CD4-positive, alpha-beta T cell treated with Interleukin-2 at 100 ng/mL for 4 hours (primary cell): ENCODE measurements at places on chromosomes 12 and 14.

- DNase-seq = no peak
These were observed 9.7 kb downstream of the CEP170B start for GRCh38 chr14:104874571-104875411.

- DNase-seq = no peak
These were observed 731.9 kb downstream of the NRXN3 start for GRCh38 chr14:78902010-78902623.

DNA sequence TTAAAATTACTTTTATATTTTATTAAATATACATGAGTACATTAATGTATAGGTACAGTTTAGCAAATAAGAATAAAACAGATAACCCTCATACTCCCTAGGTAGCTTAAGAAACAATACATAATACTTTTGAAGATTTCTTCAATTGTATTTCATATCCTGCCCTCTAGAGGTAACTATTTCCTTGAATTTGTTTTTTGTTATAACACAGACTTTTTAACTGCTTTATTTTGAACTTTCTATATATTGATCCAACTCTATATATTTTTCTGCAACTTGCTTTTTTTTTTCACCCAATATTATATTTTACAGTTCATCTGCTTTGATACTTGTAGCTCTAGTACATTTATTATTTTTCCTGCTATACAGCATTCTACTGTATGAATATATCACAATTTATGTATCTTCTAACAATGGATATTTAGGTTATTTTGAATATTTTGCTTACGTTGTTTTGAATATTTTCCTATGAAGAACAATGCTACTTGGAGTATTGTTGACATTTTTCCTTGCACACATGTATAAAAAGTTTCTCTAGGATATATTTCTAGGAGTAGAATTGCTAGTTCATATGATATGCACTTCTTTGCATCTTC lies 72.8 kb upstream of the ABCD2 start:
- peak; percentile 48 for DNase-seq

GRCh38 chr12:104462931-104463339 lies 6.2 kb downstream of the CHST11 start:
- peak; percentile 78 for DNase-seq

GRCh38 chr14:41171045-41171444 lies 435.6 kb upstream of the LRFN5 start:
- DNase-seq = no peak

DNA sequence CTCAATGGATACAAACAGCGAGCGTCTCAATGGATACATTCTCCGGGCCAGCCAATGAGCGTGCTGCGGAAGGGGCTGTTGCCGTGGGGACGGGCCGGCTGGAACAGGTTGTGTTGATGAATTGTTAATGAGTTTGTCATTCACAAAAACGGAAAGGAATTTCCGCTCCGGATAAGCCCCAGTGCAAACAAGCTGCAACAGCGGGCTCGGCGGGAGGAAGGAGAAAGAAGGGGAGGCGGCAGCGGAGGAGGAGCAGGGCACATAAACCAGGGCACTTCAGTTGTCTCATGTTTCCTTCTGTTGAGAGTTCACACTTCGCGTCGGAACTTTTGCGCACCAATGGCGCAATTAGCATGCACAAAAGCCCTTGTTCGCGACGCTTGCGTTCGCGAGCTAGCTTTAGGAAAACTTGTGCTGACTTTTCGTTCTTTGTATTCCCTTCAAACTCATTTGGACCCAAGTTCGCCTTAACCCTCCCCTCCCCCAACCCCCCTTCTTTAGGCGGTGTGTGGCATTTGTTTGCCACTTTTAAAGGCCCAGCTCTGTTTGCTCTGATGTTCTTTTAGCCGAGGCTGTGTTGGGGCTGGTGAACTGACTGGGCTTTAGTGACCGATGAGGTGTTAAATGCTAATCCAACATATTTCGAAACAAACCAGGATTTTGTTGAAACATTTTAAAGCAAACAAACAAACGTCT lies at the start of gene DUSP6:
Gene DUSP6, minus strand, starts transcription at position 10 of the 696 bp plus-strand sequence. CDS start 462 bp downstream, outside the sequence.
- peak; percentile 91 for DNase-seq
